HEK293T (cell line): ENCODE measurements at places on chromosomes 6 and 20.

- DNase-seq = no peak
These were observed 524.8 kb upstream of the GJE1 start for GRCh38 chr6:141607956-141608355.

- no peak for DNase-seq
These were observed 132.4 kb downstream of the DTNBP1 start for GRCh38 chr6:15530411-15530810.

GRCh38 chr6:128314190-128314589 lies 206.2 kb downstream of the PTPRK start:
- no peak for DNase-seq

DNA sequence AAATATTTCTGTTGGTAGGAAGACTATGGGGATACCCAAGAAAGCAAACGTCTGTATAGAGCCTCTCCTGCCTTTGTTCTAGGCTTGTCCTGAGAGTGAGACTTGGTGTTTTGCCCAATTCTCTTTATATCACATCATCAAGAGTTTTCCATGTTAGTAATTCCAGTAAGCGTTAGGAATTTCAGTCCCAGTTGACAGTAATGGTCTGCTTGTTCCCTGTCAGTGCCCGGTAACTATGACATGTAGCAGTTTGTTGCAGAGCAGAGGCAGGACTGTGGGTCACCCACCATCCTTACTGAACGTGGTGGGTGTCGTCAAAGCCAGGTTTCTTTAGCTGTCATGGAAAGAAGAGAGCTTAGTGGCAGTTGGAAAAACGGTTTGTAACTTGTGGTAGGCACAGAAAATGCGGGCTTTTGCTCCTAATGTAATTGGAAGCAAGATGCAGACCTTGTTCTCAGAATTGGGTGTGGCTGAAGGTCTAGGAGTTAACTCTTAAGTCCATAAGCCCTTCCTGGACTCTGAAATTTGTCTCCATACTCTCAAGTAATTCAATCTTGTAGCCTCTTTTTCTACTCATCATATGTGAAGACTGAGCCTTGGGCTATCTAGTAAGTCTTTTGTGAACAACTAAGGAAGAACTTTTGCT lies 188.8 kb downstream of the TMEM242 start:
- no peak for DNase-seq

GRCh38 chr6:80605165-80605989 lies 498.9 kb downstream of the BCKDHB start:
- DNase-seq = no peak

GRCh38 chr6:24546439-24546838 lies 51.7 kb downstream of the ALDH5A1 start:
- DNase-seq = no peak

GRCh38 chr20:3782597-3782996 lies 1.3 kb upstream of the SPEF1 start:
- no peak for DNase-seq
